ENCODE measurements at places on chromosomes 16 and 17.
A peak's percentile ranks its signal among the peaks of the same experiment; 100 is the strongest.

GRCh38 chr16:88454523-88454947 lies 1.5 kb downstream of the ZFPM1 start:
- peaks cover 6% of the 10 kb centered on the region for H3K27me3 ChIP-seq
- peak overlapping the region; percentile 96 for H3K4me3 ChIP-seq
- peak overlapping the region; percentile 95 for H3K27ac ChIP-seq

DNA sequence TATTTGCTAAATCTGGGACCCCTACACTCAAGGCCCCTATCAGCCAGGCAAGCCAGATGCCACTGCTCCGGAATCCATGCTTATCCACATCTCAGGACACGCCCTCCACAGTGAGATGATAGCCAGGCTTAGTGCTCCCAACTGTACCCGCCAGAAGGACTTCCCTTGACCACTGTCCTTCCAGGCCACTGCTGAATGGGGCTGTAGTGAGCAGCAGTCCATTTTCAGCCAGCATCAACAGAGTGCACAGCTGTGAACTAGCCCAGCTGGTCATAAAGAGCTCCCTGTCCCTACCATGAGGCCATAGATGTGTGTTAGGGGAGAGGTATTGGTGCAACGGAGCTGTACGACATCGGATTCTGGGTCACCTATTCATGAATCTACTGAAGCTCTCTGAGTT lies 13.0 kb upstream of the MED9 start:
- H3K4me1 ChIP-seq = no peaks in the 10 kb centered on the region
- no peak overlapping the region for H3K4me3 ChIP-seq
- H3K27me3 ChIP-seq = peaks cover 18% of the 10 kb centered on the region
- no peaks in the 10 kb centered on the region for H3K36me3 ChIP-seq

- H3K36me3 ChIP-seq = no peaks in the 10 kb centered on the region
- peak; percentile 73 for DNase-seq
- H3K4me3 ChIP-seq = no peak overlapping the region
- no peak overlapping the region for H3K27ac ChIP-seq
These were observed 26.6 kb upstream of the KCNG4 start for GRCh38 chr16:84266451-84266850.

DNA sequence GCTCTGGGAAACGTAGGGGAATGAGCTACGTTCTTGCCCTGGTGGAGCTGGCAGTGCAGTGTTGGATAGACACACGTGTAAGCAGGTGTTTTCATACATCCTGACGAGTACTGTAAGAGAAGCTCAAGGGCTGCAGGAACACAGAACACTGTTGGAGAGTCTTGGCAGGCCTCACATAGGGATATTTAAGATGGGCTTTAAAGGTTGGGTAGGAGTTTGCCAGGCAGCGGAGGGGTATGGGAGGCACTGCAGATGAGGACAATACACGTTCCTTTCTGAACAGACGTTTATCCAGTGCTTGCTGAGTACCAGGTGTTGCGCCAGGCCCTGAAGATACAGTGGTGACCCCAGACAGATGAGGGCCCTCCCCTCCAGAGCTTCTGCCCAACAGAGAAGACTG lies 6.3 kb downstream of the KDM8 start:
- H3K36me3 ChIP-seq = peaks cover 25% of the 10 kb centered on the region
- H3K4me1 ChIP-seq = peaks cover 9% of the 10 kb centered on the region
- no peak overlapping the region for H3K27ac ChIP-seq

DNA sequence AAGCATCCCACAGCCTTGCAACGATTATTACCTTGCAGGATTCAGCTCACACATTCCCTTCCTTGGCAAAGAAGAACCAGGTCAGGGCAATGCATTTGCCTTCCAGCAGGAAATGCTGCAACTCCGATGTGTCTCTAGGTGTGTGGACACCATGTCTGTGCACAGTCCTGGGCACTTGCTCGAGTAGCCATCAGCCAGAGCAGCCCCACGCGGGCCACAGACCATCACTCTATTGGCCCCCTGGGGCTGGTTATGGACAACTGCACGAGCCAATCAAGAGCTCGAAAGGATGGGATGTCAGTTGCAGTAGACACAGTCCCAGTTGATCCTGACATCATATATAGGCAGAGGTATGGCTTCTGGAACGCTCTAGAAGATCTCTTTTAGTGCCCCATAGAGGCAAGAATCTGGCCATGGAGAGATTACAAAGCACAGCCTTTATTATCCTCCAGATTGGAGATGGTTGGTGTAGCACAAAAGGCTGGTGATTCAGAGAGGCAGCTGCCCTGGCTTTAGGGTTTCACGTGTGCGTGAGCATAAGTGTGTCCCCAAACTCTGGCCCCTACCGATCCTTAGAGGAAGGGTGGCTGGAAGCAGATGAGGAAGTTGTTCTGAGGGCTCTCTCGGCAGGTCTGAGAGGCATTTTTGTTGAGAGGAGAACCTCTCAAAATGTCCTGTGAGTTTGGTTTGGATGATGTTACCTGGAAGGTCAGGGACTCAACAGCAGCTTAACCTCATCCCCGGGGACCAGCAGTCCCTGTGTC lies 403.8 kb downstream of the SEC14L1 start:
- no peaks in the 10 kb centered on the region for H3K36me3 ChIP-seq
- peaks cover 3% of the 10 kb centered on the region for H3K4me1 ChIP-seq
- peaks cover 16% of the 10 kb centered on the region for H3K27me3 ChIP-seq
- H3K27ac ChIP-seq = no peak overlapping the region
- DNase-seq = no peak

- no peak overlapping the region for H3K4me3 ChIP-seq
- H3K36me3 ChIP-seq = no peaks in the 10 kb centered on the region
- H3K27me3 ChIP-seq = no peaks in the 10 kb centered on the region
- no peak for DNase-seq
- peaks cover 1% of the 10 kb centered on the region for H3K4me1 ChIP-seq
These were observed 56.0 kb downstream of the ZFPM1 start for GRCh38 chr16:88508868-88509748.

DNA sequence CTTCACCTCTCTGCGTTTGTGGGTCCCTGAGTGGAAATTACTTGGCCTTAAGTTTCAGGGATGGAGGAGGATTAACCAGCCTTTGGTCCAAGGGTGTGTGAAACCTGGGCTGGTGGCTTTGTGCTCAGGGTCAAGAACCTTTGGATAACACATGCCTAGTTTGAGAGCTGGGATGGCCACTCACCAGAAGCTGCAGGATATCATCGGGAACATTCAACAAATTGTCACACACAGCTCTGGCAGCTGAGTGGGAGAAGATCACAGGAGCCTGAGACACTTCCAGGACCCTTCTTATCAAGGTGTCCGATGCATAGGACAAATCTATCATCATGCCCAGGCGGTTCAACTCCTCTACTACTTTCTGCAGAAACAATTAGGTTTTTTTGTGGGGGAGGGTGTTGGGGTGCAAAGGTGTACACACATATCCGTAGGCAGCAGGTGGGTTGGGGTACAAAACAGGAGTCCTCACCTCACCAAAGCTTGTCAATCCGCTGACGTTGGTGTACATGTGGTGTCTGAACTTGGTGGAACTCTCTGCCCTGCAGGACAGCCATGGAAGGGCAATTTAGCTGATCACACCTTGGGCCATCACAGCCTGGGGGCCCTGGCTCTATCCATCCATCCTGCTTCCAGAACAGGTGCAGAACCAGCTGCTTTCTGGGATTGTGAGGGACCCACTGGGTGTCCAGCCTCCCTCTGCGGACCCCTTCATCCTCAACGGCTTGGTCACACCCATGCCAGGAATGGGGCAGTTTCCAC lies 2.7 kb downstream of the DPEP3 start:
- no peak overlapping the region for H3K27ac ChIP-seq
- no peak overlapping the region for H3K4me3 ChIP-seq
- no peak for DNase-seq

GRCh38 chr17:66570447-66571195 lies 264.3 kb upstream of the CACNG5 start:
- H3K4me1 ChIP-seq = peaks cover 26% of the 10 kb centered on the region
- no peak overlapping the region for H3K4me3 ChIP-seq
- peaks cover 24% of the 10 kb centered on the region for H3K36me3 ChIP-seq
- no peaks in the 10 kb centered on the region for H3K27me3 ChIP-seq

DNA sequence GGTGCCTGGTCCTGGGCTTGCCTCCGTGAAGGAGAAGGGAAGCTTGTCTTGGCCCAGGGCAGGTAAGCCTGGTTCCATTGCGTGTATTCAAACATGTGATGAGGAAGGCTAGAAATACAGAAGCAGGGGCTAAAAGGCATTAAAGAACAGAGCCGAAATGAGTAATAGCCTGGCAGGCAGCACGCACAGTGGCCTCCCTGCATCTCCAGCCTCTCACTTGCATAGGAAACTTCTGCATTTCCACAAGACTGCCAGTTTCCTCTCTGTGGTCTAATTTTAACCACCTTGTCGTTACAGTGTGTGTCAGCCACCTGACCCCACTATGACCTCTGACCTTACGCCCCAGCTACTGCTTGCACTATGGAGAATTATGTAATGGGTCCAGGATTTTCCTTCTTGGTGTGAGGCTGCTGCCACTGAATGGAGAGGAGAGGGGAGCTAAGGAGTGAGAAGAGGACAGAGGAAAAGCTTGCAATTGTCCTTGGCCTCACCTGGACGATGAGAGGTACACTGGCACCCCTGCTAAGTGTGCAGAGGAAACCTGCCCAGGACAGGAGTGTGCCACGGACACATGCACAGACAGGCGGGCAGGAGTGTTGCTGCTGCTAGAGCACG lies 32.8 kb downstream of the HIC1 start:
- peak overlapping the region; percentile 75 for H3K4me3 ChIP-seq
- H3K4me1 ChIP-seq = peaks cover 87% of the 10 kb centered on the region
- peak overlapping the region; percentile 84 for H3K27ac ChIP-seq
- H3K27me3 ChIP-seq = no peaks in the 10 kb centered on the region

DNA sequence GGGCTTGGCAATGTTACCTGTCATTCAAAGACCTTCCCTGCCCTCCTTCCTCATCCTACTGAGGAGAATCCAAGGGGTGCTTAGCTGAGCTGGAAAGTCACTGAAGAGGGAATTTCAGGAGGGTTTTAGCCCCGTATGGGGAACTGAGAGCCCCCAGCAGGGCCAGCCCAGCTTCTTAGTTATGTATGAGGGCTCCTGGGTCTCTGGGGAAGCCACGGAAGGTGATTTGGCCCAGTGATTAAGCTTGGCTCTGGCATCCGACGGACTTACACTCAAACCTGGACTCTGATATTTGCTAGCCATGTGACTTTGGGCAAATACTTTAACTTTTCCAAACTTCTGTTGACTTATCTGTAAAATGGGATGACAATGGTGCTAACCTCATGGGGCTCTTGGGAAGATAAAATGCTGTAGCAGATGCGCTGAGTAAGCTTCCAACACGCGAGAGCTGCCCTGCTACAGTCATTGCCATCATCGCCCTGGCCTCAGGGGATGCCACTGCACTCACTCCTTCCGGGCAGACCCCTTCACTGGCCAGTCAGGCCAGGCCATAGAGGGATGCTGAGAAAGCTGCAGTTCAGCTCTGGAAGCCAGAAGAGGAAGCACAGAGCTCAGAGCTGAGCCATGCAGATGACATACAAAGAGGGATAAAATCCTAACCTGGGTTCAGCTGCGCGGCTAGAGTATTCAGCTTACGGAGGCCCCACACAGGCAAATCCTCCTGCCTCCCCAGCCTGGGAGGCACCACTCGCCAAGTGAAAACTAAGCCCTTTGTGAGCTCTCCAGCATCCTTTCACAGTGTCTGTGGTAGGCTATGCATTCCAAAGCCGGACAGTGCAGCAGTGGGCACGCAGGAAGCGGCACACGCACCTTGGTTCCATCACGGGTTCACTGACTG lies 44.9 kb upstream of the PIK3R6 start:
- peaks cover 53% of the 10 kb centered on the region for H3K36me3 ChIP-seq
- no peaks in the 10 kb centered on the region for H3K27me3 ChIP-seq
- H3K4me1 ChIP-seq = peaks cover 18% of the 10 kb centered on the region

DNA sequence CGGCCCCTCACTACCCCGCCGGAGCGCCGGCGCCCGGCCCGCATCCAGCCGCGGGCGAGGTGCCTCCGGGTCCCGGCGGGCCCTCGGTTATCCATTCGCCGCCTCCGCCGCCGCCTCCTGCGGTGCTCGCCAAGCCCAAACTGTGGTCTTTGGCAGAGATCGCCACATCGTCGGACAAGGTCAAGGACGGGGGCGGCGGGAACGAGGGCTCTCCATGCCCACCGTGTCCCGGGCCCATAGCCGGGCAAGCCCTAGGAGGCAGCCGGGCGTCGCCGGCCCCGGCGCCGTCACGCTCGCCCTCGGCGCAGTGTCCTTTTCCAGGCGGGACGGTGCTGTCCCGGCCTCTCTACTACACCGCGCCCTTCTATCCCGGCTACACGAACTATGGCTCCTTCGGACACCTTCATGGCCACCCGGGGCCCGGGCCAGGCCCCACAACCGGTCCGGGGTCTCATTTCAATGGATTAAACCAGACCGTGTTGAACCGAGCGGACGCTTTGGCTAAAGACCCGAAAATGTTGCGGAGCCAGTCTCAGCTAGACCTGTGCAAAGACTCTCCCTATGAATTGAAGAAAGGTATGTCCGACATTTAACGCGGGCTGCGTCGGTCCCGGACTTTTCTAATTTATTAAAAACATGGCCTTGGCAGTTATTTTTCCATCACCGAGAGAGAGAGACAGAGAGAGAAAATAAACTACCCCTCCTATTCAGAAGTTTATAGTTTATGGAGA lies 2.8 kb downstream of the IRX5 start:
- H3K4me3 ChIP-seq = no peak overlapping the region
- H3K27ac ChIP-seq = peak overlapping the region; percentile 37
- peaks cover 69% of the 10 kb centered on the region for H3K27me3 ChIP-seq
- no peak for DNase-seq
- peaks cover 29% of the 10 kb centered on the region for H3K4me1 ChIP-seq

DNA sequence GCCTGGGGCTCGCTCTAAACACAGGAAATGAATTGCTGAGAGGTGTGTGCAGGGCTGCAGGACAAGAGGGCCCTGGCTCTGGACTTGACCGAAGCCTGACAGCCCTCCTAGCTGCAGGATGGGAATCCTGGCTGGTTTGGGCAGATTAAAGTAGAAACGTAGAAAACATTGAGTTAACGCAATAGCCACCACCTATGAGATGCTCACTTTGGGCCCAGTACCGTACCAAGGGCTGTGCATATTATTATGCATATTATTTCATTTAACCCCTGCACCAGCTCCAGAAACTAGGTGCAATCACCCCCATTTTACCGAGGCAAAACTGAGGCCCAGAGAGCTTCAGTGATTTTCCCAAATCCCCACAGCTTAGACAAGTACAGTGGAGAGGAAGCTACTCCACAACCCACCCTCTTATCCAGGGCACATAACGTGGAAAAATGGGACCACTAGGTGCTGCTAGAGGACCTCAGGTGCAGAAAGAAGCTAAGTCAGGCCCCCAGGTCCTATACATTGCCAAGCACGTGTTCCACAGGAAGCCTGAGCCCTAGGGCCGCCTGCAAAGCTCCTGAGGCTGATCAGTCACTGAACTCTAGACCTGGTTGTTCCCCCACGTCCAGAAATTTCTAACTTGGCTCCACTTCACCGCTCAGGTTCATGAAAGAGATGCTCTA lies 79.2 kb downstream of the MYH11 start:
- peaks cover 5% of the 10 kb centered on the region for H3K27me3 ChIP-seq
- no peak overlapping the region for H3K4me3 ChIP-seq
- no peaks in the 10 kb centered on the region for H3K4me1 ChIP-seq

Data from activated CD4-positive, alpha-beta T cell treated with anti-CD3 and anti-CD28 coated beads, Interleukin-2, amount 10 ng/mL, durations not matched to agents 24 days and 14 days (primary cell).